ENCODE measurements at places on chromosomes 7 and 10.

DNA sequence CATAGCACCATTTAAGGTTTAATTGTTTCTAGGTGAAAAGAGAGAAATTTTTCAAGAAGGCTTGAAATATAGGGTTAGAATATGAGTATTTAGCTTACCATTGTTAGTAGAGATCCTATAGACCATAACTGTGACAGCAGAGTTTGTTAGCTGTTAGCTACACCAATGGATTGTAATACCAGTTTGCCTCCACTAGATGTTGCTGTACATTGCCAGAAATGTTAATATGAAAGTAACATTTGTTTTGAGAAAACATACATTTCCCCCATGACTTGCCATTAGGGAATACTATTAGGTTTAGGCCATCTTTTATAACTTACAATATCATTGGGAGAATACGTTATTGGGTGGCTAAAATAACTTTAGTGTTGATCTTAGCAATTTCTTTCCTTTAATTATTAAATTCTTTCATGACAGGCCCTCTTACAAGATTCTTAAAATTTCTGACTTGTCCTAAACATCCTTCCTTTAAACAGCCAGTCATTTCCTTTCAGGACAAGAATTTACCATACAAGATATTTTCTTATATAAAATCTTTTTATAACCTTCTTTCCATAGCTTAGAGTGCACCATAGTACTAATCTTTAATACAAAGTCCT is 39.5 kb downstream of the ZNF117 start:
- no peak for DNase-seq

DNA sequence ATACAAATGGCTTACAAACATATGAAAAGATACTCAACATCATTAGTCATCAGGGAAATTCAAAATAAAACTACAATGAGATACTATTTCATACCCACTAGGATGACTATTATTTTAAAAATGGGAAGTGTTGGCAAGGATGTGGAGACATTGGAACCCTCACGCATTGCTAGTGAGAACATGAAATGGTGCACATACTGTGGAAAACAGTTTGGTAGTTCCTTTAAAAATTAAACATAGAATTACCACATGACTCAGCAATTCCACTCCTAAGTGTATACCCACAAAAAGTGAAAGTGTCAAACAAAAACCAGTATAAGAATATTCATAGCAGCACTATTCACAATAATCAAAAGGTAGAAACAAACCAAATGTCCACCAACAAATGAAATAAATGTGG is 48.5 kb upstream of the SHTN1 start:
- DNase-seq, result no peak

DNA sequence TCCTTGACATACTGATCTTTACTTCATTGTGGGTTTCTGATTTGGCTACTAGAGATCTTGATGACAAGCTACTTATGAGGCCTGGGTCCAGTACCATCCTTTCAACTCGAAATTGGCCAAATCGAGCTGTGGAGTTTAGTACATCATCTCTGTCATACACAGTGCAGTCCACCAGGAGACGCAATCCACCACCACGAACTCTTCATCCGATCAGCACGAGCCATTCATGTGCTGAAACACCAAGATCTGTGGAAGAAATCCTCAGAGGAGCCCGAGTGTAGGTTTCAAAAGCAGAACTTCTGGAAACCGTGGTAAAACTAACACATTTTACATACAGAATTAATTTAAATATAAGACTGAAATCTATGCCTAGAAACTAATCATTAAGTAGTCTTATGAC is 14.2 kb downstream of the DNAJC9 start:
- DNase-seq, result no peak

DNA sequence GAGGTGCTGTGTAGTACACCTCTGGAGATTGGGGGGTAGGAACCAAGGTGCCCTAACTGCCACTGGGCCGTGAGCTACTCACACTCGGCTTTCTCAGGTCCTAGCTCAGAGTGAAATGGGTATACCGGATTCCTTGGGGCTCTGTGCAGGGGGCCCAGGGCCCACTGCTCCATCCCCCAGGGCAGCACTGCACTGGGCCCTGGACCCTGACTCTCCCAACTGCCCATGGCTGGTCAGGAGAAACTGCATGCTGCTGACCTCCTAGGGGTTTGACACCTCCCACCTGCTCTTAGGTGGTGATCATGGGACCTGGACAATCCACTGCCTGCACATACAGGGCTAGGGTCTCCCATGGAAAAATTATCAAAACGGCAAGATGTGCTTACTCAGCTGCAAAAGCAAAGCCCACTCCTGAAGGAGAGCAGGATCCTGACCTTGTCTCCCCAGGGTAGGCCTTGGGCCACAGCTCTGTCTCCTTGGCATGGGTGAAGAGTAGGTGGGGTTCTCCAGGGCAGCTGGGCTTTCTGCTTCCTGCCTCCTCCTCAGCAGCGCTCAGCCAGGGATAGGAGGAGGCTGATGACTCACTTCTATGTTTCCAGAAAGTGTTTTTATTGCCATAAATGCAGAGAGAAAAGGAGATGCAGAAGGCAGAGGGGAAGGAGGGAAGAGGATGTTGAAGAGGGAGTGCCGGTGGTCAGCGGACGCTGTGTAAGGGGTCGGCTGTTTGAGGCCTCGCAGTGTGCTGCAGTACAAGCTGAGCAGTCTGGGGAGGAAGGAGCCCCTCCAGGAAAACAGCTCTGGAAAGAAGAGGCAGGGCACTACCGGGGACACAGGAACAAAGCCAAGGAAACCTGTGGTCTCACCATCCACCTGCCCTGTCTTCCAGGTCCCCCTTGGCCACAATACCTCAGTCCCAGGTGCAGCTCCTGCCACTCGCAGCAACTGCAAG is 107.8 kb downstream of the ARHGAP22 start:
- DNase-seq, result no peak

DNA sequence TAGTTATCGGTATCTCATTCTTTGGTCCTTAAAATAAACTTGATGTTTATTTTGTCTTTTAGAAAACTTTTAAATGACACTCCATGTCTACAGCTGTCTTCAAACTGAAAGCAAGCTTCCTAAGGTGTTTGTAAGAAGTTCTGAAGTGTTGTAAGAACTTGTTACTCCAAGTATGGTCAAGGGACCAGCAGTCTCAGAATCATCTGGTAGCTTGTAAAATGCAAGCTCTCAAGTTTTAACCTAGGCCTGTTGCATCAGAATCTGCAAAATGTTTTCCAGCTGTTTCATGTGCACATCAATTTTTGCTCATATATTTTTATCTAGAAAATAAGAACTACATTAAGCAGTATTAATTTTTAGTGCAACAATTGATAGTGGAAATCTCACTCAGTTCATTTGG is 104.1 kb downstream of the THSD7A start:
- no peak for DNase-seq

GRCh38 chr7:74495112-74496086 is 41.7 kb downstream of the GTF2IRD1 start:
- no peak for DNase-seq

DNA sequence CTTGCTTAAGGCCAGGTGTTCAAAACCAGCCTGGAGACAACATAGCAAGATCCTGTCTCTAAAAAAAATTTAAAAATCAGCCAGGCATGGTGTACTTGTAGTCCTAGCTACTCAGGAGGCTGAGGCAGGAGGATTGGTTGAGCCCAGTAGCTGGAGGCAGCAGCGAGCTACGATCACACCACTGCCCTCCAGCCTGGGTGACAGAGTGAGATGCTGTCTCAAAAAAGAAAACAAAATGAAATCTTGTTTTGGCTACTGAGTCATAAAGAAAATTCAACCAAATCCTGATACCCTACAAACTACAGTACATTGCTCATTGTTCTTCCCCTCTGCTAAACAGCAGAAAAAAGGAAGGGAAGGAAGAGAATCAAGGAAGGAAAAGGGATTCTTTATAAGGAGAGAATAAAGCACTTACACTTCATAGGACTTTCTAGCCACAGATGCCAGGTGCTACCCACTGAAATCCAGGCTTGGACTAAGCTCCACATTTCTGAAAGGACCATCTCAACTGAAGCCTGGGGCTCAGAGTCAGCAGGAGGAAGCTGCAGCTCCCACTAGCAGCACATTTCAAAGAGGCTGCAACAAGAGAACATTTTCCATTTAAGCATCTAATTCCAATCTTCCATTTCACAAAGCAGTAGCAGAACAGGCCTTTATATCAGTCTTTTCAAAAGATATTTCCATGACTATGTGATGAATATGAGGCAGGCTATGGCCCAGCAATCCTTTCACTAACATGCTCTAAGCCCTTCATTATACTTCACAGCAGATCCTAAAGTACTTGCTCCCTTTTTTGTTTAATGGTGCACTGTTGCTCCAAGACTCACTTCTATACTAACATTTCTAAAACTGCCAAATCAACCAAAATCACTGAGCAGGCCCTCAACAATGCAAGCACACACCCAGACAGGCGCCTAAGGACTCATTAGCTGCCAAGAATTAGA is 13.5 kb downstream of the TNPO3 start:
- DNase-seq, result no peak

- DNase-seq, result no peak
These were observed 8.4 kb upstream of the LGI1 start for GRCh38 chr10:93749218-93749799.

DNA sequence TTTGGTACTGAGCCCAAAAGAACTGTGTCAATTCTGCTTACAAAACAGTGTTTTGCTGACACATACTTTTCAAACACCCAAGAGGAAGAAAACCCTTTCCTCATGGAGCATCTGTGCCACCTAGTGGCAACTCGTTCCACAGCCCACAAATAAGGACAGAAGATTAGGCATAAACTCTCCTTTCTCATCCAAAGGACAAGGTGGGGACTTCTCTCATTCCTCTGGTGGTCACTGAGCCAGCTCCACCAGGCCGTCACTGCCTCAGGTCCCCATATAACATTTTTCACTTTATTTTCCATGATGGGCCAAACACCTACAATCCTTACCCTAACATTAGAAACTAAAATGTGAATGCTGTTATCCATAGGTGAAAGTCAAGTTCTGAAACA is 76.9 kb downstream of the RNF216 start:
- DNase-seq, result peak; percentile 50

DNA sequence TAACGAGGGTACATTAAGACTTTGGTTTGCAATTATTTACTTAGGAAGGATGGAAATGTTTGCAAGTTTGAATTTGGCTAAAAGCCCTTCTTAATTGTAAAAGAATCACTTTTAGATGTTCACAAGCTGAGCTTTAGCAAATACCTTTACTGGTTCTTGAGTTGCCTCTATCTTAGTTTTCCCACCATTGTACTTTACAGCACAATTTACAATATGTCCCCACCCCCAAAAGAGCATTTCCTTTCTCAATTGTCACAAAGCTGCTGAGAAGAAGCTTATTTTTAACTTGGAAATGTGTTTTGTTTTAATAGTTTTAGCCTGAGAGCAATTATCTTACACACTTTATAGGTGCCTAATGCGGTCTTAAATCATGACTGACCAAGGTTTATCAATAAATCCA is 81.1 kb downstream of the MET start:
- no peak for DNase-seq

DNA sequence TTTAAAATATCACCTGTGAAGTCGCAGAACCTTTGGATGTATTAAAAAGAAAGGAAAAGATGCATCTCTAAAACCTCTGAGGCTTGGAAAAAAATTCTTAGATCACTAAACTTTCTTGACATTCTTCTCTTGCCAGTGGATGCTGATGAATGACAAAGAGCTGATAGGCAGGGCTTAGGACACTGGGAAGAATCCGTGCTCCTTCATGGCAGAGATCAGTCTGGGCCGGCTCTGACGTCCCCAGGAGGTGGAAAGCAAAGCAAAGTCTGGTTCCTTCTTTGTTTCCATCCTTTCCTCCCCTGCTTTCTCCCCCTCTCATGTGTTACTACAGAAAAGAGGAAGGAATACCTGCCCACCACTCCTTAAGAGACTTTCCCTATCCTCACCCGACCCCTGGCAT is 161.9 kb downstream of the PRKCQ start:
- no peak for DNase-seq

- no peak for DNase-seq
These were observed 1121.4 kb downstream of the XPNPEP1 start for GRCh38 chr10:108801775-108802517.

- DNase-seq, result no peak
These were observed 496.2 kb upstream of the SEMA3D start for GRCh38 chr7:85682833-85683620.

DNA sequence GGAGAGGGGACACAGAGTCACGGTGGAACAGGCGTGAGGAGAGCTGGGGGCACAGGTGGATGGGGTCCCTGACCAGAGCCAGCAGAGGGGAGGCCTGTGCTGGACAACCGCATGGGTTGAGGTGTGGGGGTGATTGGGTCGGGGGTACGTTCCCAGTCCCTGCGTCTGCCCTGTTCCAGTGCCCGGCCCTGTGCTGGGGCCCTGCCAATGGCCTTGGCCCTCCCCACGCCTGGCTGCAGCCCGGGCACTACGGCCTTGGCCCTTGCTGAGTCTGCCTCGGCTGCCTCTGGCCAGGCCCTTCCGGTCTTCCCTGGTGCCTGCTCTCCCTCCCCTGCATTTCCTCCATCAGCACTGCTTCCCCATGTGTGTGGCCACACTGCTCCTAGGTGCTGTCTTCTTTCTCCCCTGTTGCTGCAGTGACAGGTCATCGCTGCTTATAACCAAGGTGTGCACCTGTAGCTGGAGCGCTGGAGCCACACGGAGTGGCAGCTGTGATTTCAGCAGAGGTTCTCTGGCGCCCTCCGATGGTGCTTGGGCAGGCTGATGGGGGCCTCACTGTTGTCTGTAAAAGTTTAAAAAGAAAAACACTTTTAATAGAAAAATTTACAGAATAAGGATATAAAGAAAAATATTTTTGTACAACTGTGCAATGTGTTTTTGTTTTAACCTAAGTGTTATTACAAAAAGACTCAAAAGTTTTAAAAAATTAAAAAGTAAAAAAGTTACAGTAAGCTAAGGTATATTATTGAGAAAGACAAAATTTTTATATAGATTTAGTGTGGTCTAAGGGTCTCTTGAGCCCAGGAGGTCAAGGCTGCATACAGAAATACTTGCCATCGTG is 45.2 kb upstream of the BHLHA15 start:
- DNase-seq, result no peak

DNA sequence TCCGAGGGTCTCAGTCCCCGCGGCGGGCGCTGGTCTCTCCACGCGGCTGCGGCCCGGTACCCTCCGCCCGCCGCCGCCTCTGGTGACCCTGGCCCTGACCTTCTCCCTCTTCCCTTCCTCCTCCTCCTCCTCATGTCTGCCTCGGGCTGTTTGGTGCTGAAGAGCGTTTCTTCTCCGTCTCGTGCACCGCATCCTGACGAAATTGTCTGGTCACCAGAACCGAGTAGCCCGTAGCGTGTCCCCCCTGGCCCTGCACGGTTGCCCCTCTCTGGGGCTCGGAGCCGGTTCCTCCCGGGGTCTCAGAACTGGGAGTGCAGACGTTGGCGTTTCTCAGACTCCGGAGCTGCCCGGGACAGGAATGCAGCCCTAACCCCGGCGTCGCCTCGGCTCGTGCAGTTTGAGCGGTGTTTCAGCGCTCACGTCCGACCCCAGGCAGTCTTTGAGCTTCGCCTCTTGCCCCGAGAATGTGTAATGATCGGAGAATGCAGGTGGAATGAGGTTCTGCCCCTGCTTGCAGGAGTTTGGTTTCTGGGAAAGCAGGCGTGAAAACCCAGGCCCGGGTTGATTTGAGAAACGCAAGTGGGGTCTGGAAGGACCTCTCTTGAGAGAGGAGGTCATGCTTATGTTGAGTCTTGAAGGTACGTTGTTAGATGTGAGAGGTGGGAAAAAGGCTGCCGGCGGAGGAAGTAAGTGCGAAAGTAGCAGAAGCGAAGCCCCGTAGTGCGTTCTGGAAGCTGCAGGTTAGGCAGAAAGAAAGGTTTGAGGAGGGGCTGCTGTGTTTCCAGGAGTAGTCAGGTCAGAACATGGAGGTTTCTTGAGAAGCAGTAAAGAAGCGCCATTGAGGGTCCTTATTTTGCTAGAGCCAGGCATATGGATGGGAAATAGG is 743 bp downstream of the RBM17 start:
- no peak for DNase-seq

All from stimulated activated CD4-positive, alpha-beta T cell treated with anti-CD3 and anti-CD28 coated beads, Interleukin-15, amount 100 ng/mL, for 1 hour (primary cell).